HuH-7.5 (cell line): ENCODE measurements at places on chromosomes 13 and 19.

DNA sequence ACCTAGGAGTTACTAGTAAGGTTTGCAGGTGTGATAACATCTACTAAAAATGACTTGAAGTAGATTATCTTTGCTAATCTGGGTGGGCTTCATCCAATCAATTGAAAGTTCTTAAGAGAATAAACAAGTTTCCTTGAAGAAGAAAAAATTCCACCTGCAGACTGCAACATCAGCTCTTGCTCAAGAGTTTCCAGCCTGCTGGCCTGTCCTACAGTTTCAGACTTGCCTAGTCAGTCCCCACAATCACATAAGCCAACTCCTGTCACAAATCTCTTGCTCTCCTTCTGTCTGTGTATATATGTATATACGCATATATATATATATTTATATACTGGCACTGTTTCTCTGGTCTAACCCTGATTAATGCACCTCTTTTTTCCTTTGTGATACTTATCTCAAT is 67.3 kb upstream of the ITM2B start:
- no peak for DNase-seq

DNA sequence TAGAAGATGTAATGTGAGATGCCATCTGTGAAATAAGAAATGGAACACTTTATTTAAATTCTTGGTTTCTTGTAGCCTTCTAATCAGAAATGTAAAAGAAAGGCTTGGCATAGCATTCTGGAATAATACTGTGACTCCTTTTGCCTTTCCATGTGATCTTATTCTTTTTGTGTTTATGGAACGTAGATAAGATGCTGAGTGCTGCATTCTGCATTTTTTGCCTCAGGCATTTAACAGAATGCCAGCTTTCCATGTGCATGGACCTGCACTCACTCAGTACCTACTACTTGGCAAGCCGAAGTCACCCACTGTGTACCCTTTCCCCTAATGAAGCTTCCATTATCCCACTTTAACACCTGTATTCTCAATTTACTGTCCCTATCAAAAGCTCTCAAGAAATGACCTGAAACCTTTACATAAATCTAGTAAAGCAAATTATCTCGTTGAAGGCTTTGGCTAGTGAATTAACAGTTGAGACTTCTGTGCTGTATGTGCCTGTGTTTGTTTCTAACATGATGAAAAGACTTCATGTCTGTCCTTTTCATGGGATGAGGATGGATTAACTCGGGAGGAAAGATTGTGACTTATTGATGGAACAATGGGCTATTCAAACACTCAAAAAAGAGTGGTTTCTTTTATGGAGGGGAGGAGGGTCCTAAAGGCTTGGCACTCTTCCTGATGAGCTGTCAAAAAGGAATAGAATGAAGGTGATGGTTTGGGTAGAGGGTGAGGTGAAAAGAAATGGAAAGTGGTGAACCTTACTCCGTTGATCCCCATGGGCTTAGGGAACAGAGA is 44.7 kb upstream of the FRY start:
- no peak for DNase-seq

DNA sequence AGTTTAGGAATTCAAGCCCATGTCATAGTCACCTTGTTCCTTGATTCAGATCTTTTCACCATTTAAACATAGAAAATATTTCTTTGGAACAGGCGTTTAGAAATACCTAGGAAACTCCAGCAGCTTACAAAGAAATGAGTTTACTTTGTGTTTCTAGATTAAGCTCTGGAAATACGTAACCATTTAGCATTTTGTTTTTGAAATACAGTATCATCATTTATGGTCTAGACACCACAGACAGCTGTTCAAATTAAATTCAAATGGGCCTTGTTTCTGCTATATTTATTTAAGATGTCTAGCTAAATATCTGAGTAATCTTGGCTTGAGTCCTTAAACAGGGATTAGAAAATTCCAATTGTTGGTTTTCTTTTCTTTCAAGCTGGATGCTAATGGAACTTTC is 228.5 kb downstream of the NDFIP2 start:
- DNase-seq: no peak

DNA sequence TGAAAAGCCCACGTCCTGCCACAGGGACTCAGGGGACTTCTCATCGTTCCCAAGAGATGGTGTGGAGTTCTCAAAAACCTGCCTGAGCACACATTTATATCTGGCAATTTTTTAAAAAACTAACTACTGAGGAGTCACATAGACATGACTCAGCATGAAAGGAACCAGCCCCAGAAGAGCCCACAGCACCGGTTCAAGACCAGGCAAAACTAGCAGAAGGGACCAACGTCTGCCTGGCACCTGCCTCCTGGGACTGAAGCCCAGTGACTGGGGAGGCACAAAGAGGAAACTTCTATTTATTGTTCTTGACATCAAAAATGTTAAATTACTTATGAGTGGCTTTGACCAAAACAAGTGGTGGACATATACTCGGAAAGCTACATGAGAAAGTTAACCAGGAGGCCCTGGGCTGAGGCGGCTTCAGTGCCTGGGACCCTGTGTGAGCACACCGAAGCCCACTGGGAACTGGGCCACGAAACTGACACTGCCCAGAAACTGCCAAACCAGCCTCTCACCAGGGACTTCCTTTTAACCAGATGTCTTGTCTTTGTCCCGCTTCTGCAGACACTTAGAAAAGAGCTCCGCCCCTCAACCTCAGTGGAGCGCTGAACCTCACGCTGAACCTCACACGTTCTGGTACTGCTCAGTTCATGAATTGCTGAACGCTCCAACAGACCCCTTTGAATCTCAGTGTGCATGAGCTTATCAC is 25.7 kb downstream of the C13orf46 start:
- no peak for DNase-seq

DNA sequence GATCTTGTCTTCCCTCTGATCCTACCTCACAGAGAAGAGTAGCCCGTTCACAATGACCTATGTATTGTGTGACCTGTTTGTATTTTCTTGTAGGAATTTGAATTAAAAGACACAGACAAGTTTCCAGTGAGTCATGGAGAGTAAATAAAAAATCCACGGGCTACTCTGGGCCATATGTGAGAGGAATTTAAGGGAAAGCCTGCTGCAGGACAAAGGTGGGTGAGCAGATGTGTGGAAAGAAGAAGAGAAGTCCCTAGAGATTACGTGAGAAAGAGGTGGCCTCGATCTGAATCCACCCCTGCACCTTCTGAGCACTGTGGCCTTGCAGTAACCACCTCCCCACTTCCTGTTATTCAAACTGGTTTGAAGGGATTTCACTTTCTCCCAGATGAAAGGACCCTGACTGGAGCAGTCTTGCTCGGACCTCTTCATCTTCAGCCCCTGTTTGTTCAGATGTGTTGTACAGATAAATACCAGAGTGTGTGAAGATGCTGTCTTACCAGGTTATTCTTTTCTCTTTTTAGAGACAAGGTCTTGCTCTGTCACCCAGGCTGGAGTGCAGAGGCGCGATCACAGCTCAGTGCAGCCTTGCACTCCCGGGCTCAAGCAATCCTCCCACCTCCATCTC is 205.4 kb downstream of the PDS5B start:
- no peak for DNase-seq

DNA sequence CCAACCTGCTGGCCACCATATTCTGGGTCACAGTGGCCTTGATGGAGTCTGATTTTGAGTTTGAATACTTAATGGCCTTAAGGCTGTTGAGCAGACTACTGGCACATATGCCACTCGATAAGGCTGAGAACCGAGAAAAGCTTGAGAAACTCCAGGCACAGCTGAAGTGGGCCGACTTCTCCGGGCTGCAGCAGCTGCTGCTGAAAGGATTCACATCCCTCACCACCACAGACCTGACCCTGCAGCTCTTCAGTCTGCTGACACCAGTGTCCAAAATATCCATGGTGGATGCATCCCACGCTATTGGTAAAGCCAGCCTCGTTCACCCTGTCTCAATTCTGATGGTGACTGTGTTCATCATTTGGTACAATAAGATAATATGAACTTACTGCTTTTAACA is 77.5 kb downstream of the ZAR1L start:
- no peak for DNase-seq

DNA sequence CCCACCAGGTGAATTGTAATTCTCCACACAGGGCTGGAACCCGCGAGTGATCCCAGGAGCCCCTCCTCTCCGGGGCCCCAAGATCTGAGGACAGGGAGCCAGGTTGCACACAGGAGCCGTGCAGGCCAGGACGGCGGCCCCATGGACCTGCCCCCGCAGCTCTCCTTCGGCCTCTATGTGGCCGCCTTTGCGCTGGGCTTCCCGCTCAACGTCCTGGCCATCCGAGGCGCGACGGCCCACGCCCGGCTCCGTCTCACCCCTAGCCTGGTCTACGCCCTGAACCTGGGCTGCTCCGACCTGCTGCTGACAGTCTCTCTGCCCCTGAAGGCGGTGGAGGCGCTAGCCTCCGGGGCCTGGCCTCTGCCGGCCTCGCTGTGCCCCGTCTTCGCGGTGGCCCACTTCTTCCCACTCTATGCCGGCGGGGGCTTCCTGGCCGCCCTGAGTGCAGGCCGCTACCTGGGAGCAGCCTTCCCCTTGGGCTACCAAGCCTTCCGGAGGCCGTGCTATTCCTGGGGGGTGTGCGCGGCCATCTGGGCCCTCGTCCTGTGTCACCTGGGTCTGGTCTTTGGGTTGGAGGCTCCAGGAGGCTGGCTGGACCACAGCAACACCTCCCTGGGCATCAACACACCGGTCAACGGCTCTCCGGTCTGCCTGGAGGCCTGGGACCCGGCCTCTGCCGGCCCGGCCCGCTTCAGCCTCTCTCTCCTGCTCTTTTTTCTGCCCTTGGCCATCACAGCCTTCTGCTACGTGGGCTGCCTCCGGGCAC is 3.9 kb downstream of the FFAR1 start:
- DNase-seq: no peak

DNA sequence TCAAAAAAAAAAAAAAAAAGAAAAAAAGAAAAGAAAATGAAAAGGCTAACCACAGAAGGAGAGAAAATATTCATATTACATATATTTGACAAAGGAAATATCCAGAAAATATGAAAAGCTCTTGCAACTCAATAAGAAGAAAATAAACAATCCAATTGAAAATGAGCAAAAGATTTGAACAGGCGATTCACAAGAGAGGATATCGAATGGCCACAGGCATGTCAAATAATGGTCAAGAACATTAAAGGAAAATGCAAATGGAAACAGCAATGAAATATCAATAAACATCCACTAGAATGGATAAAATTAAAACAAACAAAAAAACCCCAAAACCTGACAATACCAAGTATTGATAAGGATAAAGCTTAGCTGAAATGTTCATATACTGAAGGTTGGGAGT is 8.1 kb downstream of the LGALS7 start:
- DNase-seq: no peak

DNA sequence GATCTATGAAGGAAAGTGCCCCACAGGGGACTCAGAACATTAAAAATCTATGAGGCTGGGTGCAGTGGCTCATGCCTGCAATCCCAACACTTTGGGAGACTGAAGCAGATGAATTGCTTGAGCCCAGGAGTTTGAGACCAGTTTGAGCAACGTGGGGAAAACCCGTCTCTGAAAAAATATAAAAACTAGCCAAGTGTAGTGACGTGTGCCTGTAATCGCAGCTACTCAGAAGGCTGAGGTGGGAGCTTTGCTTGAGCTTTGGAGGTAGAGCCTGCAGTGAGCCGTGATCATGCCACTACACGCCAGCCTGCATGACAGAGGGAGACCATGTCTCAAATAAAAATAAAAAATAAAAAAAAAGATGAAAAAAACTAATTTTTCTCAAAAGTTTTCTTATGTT is 1070.6 kb downstream of the PCDH9 start:
- no peak for DNase-seq

DNA sequence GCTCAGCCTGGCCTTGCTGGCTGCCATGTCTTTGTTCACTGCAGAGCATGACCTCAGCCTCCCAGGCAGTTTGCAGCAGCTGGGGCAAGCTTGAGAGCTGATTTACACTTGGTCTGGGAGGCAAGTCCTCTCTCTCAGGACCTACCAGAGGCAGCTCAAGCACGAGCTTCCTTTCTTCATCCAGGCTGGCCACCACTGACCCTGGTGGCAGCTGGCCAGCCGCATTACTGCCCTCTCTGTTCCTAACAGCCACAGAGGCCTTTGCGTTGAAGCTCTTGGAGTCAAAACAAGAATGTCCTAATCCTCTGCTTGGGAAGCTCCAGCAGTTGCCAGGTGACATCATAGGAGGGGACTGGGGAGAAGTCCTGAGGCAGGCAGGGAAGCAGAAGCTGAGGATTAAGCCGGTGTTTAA is 85.7 kb downstream of the NUFIP1 start:
- no peak for DNase-seq

DNA sequence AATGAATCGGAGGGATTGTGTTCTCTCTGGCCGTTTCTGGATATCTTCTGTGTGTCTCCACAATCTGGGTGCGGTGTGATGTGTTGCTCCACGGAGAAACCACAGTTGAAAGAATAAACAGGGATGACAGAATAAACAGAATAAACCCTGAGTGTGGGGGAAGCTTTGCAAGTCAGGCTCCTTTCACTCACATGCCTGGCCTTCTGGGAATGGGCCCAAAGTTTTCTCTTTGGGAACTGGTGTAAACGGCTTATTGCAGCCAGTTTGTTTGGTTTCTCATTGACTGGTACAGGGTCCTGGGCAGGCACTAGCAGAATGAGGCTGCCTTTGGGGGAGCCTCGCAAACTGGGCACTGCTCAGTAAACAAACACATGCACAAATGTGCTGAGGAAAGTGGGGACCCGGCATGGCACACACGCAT is 324.7 kb downstream of the DLEU7 start:
- no peak for DNase-seq

GRCh38 chr19:47615230-47615629 is 6.3 kb downstream of the BICRA start:
- no peak for DNase-seq

- DNase-seq: no peak
These were observed 66.7 kb downstream of the LRRC63 start for GRCh38 chr13:46278474-46278873.

DNA sequence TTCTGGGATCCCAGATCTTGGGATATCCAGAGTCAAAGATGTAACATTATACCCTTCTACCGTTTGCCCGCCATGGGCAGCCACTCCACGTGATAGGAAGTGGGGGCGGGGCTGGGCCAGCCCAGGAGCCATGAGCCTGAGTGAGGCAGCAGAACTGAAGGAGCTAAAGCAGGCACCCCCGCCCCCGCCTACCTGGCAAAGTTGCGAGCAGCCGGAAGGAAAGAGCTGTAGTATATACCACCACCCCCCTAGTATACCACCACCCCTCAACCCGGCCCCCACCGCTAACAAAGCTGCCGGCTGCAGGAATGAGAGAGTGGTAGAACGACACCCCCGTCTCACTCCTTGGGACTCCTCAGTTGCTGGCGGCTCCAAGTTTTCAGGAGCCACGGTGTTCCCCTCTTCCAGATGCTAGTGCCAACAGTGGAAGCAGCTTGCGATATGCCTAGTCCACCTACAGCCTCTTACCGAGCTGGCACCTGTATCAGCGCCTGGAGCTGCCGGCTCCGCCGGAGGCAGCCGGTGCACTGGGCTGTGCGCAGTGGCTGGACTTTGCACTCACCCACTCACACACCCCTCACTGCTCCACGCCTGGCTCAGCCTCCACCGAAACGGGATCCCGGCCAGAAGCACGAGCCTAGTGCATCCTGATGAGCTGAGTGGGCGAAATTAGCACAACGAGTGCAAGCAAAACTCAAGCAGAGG is 230.7 kb upstream of the PRR20A start:
- peak; percentile 11 for DNase-seq

DNA sequence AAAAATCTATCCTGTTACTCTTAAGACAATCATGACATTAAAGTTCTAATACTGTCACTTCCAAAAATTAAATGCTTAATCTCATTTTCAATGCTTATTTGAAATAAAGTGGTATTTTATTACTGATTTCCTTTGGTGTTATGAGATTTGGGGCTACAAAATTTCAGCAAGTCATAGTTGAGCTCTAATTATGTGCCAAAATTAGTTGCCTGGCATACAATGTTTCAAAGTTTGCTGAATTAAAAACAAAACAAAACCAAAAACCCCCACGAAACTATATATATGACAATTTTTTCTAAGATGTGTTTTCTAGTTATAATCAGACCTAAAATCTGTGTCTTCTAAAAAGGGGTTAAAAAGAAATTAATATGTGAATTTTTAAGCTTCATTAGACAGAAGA is 62.2 kb downstream of the KCNRG start:
- no peak for DNase-seq
